Left ventricle myocardium superior (tissue), 1 donor: ENCODE measurements at places on chromosomes 11 and 22. TPM values are rescaled to one million over a fixed set of nuclear protein-coding genes. Genes with fewer than 3 reads are reported as not detected.

DNA sequence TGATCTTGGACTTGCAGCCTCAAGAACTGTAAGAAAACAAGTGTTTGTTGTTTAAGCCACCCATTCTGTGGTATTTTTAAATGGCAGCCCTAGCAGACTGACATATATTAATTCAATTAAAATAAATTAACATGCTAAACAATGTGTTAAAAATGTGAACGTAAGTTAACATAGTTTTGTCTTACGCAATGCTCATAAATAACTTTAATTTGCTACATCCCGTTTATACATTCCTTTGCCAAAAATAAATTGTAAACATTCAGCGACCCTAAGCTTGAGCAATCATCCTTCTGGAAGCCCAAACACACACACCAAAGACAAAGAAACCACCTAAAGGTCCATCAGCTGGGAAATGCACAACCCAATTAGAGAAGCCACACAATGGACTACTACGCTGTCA is 70.4 kb downstream of the CELSR1 start:
- DNase-seq = no peak

GRCh38 chr22:22384668-22385244 is 123.8 kb downstream of the ZNF280B start:
- no peak for DNase-seq

DNA sequence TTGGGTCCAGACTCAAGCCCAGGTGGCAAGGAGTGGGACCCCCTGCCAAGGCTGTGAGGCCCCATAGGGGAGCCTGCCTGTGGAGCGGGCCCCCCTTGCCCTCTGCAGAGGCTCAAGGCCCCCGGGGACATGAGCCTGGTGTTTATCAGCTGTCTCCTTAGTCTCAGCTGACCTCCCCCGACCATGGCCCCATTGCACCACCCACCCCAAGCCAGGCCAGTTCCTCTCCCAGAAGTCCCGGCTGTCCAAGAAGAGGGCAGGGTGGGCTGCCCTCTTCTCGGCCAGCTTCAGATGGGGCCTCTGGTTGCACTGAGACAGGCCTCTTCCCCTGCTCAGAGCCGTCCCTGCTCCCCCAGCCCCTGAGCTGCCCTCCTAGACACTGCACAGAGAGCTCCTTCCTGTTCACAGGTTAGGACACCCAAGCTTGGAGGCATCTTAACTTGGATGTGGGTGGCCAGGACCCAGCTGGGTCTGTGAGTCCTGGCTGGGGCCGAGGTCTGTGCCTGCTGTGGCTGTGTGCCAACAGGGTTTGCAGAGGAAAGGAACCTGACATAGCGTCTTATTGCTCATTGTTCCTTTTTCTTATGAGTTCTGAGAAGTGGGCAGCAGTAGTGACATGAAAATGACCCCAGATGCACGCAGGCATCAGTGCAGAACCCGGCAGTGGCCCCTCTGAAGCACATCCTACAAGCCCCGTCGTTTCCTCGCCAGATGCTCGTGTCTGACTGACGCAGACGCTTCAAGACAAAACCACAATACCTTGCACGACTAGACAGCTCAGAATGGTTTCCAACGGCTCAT is 5.4 kb downstream of the TRABD start:
- peak; percentile 57 for DNase-seq

DNA sequence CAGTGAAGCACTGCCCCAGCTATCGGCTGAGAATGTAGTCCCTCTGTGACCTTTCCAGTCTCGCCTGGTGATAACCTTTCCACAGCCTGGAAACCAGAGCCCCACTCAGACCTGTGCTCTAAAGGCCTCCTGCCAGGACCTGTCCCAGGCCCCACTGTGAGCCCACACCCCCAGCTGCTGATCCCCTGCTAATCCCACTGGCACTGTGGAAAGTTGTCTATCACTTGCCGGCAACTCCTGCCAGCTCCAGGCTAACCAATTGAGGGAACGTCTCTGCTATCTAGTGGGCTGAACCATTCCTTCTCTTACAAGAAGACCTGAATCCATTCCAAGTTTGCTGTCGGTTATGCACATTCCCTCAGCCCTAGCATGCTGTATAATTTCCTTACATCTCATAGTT is 328.2 kb downstream of the FAM181B start:
- DNase-seq = no peak

DNA sequence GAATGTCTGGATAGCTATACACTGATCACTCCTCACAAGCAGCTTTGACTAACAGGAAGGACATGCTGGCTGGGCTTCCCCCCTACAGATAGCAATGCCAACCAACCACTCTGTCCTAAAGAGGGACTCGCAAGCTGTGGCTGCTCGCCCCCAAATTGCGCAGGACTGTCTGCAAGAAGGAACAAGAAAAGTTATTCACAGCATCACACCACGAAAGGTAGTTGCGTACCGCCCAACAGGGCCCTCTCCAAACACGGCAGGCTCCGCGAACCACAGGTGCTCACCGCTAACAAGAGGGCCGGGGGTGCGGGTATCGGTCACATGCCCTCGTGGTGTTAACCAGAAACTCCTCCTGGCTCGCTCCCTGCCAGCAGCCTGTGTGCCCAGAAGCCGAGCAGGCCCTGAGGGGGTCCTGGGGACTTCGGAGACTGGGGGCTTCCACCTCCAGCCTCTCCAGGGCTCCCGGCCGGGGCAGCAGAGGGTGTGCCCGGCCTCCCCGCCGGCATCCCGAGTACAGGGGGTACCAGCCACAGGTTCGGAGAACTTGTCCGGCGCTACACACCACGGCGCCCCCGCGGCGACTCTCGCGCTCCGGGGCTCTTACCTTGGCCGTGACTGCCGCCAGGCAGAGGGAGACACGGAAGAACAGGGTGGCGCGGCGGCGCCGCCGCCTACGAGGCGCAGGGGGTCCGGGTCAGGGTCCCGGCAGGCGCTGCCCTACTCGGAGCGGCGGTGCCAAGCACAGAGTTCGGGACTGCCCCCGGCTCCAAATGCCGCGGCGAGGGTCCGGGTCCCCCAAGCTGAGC is 682 bp downstream of the LARGE1 start:
- DNase-seq = peak; percentile 59

The ART5 gene
- 4.6 TPM for total RNA-seq
